Urinary bladder (tissue), 4 donors: ENCODE measurements at places on chromosomes 3 and 15. TPM values are rescaled to one million over a fixed set of nuclear protein-coding genes. Genes with fewer than 3 reads are reported as not detected.

GAP43 gene
- total RNA-seq: 9.7 TPM

DNA sequence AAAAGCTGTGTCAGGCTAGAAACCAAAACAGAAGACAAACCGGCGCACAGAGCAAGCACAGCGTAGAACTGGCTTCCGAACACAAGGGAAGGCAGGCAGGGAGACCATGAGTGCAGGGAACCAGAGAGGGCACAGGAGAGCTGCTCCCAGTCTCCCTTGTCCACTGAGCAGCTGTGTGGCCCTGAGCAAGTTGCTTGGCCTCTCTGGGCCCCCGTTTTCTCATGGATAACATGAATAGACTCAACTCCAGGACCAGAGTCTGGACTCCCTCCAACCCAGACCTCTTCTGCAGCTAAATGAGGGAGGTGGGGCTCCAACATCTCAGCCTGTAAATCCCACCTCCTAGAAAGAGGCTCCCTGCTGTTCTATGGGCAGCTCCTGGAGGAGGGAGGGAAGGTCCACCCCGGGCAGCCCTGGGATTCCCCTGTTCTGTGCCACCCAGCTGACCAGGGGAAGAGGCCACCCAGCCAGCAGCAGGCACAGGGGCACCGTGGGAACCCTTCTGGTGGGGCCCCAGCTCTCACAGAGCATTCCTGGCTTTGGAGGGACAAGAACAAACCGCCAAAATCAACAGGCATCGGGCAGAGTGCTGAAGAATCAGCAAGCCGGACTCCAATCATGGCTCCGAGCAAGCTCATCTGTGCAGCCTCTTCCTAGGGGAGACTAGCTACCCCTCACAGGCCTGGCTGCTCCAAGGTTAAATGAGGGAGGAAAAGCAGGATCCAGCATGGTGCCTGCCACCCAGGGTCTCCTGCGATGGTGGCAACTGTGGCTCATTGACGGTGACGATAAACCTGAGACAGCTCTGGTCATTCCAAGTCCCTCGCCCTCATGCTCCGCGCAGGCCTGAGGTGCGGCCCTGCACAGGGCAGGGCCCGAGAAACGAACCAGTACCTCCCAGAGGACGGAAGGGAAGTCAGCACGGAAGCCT lies 15.1 kb downstream of the XXYLT1 start:
- DNase-seq: no peak

- no peak for DNase-seq
These were observed 287.8 kb upstream of the WNT5A start for GRCh38 chr3:55774856-55775255.

ITIH1 gene
- total RNA-seq: not detected

GRCh38 chr3:142837526-142837925 lies 51.4 kb downstream of the PCOLCE2 start:
- DNase-seq: no peak

GRCh38 chr15:93073465-93073952 lies 15.5 kb downstream of the RGMA start:
- no peak for DNase-seq

DNA sequence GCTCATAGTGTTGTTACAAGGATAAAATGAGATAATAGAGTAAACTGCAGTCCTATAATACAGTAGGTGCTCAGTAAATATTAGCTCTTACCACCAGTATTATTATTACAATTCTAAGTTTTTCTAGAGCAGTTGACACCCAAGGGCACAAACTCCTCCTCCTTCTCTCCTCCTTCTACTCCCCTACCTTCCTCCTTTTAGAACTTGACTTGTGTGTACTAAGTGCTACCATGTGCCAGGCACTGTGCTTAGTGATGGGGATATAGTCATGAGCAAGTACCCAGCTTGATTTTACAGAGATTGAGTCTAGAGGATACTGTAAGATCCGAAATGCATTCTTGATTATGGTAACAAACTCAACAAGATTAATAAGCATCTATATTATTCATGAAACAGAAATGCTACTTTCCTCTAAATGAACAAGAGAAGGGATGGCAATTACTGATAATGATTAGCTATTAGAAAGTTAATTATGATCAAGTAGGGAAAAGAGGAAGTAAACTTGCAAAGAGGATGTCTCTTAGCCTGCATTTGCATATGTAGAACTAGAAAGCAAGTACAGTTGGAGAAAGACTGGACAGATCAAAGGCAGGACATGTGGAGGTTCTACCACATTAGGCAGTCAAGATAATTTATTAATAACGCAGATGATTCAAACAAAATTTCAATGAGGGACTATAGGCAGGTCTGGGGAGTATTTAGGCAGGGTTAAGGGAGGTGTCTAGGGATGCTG lies 72.3 kb downstream of the CLDN11 start:
- DNase-seq: no peak

DNA sequence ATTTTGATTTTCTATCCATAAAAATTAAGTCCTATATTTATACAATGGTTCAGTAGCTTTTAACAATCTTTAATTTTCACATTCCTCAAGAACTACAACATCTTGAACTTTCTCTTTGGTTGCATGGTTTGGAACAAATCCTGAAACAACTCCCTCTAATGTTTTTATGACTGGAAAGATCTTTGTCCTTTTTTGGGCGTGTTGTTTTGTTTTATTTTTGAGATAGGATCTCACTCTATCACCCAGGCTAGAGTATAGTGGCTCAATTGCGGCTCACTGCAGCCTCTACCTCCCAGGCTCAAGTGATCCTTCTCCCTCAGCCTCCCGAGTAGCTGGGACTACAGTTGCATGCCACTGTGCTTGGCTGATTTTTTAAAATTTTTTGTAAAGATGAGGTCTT lies 4.0 kb downstream of the STX19 start:
- no peak for DNase-seq

GRCh38 chr3:81425198-81425868 lies 336.1 kb downstream of the GBE1 start:
- DNase-seq: no peak

DNA sequence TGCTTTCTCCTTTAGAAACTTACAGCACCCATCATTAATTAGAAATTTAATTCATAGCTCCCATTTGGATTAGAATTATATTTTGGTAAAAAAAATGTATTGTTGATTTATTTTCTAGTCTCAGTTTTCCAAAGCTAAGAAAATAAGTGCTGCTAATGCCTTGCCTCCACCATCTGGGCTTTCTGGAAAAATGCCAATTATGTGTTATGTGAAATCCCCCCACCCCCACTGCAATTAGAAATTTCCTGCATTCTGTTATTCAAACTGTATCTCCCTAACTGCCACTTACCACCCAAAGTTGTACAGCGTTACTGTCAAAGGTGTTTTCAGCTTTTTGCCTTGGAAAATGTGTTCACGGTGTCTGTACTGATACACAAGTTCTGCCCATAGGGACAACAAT lies 617.2 kb upstream of the UBE2E2 start:
- DNase-seq: no peak

DNA sequence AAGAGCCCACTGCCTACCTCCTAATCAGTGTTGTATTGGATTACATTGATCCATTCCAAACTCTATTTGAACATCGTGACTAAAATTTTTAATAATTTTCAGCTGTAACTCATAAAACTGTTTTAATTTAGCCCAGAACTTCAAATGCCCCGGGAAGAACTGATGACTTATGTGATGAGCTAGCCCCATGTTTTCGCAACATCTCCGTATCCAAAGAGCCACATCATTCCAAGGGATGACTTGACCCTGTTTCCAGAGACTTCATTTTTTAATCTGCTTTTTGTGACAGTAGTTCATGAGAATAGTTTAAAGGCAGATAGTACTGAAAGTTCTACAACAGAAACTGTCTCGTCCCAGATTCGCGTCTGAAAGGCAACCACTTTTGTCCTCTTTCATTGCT lies 97.4 kb downstream of the STAC start:
- DNase-seq: no peak

DNA sequence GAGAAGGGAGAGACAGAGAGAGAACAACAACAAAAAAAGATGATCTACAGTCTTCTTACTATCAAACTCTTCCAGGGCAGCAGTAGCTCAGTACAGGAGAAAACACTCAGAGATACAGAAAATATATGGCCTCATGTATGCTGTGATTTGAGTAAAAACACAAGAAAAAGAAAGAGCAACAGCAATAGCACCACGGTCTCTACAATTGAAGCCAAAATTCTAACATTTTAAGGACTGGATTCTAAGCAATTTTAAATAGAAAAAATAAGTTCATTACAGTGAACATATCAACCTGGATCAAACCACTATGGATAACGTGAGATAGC lies 43.5 kb upstream of the ALCAM start:
- no peak for DNase-seq

ANKRD63 gene
- total RNA-seq: not detected

DNA sequence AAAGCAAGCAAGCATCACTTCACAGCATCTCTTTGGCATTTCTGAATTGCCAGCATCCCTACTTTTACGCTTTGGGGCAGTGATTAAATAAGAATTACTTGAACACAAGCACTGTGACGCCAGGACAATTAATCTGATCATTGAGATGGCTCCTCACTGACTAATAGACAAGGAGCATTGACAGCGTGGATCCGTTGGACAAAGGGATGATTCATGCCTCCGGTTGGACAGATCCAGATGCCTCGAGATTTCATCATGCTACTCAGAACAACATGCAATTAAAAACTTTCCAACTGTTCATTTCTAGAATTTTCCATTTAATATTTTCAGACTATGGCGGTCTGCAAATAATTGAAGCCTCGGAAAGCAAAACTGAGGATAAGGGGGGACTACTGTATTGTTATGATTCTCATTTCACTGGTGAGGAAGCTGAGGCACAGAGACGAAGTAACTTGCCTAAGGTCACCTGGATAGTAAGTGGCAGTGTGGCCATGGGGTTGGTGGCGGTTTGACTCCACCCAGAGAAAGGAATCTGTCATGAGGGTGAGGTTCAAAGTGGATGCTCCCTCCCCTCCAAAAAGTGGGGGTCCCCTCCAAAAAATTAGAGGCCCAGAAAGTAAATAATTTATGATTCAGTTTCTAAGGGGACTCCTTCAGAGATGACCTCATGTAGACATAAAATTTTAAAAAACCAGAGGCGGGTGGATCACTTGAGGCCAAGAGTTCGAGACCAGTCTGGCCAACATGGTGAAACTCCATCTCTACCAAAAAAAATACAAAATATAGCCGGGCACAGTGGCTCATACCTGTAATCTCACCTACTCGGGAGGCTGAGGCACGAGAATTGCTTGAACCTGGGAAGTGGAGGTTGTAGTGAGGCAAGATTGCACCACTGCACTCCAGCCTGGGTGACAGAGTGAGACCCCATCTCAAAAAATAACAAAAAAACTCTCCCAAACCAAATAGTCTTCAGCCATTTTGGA lies 12.3 kb upstream of the PGPEP1L start:
- DNase-seq: no peak

SLITRK3 gene
- total RNA-seq: 2.3 TPM

TMEM207 gene
- total RNA-seq: not detected

DNA sequence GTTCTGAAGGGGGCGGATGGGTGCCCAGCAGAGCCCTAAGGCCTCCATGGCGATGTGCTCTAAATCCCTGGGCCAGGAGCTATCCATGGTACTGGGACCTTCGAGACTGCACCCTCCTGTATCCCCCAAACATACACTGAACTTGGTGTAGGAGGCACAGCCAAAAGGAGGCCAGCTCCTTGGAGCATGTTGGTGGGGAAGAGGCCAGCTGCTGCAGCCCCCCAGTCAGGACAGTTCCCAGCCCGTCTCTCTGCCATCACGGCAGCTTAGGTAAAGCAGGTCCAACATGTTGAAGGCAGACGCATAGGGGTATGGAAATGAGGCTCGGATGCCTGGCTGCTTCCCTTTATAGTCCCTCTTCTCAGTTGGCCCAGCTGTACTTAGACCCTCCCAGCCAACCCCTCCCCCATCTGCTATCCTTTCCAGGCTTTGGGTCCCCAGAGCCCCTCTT lies 1.8 kb downstream of the CAMKV start:
- no peak for DNase-seq

LRRN1 gene
- 18.2 TPM for total RNA-seq

SAMD7 gene
- total RNA-seq: not detected

COL8A1 gene
- total RNA-seq: 21.1 TPM

- DNase-seq: no peak
These were observed 260.2 kb upstream of the PEX5L start for GRCh38 chr3:180296971-180297370.

PIGZ gene
- 5.8 TPM for total RNA-seq

DNA sequence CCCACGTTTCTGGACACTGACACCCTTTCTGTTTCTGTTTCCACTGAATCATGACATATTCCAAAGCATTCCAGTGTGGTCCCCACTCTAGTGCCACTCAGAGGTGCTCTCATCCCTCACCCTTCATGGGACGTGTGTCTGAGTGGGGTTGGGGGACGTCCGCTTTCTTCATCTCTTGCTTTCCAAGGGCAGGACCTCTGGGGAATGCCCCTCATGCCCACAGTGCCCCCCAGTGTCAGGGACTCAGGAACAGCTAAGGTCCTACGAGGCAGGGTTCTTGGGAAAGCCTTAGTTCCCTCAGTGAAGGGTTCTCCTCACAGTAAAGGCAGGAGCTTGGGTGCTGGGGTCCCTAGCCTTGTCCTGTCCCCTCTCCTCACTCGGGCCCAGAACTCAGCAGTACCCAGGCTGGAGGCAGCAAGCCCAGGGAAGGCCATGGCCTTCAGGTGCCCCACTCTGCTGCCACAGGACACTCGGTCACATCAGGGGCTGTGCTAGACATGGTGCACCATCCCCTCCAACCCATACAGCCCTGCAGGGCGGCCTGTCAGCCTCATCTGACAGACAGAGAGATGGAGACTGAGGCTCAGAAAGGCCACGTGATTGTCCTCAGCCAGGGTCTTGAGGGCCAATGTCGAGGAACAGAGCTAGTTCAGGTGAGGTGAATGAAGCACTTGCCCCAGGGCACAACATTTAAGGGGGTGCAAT lies 261.0 kb downstream of the TLE3 start:
- DNase-seq: no peak

RPUSD2 gene
- total RNA-seq: 5.9 TPM

SCN5A gene
- total RNA-seq: 3.1 TPM

UROC1 gene
- total RNA-seq: not detected

- DNase-seq: no peak
These were observed 284.5 kb upstream of the ROBO1 start for GRCh38 chr3:80052271-80052670.

GNAT1 gene
- total RNA-seq: not detected

DNA sequence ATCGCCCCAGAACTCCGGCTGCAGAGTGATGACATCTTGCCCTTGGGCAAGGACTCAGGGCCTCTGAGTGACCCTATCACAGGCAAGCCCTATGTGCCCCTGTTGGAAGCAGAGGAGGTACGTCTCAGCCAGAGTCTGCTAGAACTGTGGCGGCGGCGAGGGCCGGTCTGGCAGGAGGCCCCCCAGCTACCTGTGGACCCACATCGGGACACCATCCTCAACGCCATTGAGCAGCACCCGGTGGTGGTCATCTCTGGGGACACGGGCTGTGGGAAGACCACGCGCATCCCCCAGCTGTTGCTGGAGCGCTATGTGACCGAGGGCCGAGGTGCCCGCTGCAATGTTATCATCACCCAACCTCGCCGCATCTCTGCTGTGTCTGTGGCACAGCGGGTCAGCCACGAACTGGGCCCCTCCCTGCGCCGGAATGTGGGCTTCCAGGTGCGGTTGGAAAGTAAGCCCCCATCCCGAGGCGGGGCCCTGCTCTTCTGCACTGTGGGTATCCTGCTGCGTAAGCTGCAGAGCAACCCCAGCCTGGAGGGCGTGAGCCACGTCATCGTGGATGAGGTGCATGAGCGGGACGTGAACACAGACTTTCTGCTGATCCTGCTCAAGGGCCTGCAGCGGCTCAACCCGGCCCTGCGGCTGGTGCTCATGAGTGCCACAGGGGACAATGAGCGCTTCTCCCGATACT lies 43.4 kb downstream of the DHX30 start:
- no peak for DNase-seq
